ENCODE measurements at places on chromosomes 6 and 20.

DNA sequence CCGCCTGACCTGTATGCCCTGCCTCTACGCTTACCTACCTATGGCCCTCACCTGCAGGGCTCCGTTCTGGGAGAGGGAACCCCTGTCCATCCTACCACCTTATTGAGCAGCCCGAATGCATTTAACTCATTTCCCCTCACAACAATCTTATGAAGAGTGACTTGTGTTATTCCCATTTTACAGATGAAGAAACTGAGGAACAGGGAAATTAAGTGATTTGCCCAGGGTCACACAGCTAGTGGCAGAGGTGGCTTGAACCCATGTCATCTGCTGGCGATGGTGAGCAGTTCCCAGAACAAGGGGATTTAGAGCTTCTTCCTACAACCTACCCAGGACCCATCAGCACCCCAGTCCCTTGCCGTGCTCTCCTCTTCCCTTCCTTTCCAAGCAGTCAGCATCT, 42.3 kb upstream of the LRFN2 start:
- no peak for DNase-seq

GRCh38 chr6:141261016-141261671, 871.6 kb upstream of the GJE1 start:
- no peak for DNase-seq

DNA sequence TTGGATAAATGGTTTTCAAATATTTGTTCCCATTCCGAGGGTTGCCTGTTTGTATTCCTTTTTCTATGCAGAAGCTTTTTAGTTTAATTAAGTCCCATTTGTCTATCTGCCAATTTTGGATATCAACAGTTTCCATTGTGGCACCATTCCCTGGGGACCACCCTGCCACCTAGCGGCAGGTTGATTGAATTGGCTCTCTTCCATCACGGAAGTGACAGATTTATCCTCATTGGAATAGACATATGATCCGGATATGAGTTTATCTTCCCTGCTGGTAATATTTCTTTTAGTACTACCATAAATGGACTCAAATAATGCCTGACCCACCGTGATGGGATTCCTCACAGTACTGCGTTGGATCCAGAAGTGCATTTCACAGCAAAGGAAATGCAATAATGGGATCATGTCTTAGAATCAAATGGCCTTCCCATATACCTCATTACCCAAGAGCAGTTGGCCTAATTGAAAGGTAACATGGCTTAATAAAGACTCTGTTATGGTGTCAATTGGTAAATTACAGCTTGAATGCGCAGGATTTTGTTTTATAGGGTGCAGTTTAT, 327.0 kb downstream of the BMP2 start:
- no peak for DNase-seq

DNA sequence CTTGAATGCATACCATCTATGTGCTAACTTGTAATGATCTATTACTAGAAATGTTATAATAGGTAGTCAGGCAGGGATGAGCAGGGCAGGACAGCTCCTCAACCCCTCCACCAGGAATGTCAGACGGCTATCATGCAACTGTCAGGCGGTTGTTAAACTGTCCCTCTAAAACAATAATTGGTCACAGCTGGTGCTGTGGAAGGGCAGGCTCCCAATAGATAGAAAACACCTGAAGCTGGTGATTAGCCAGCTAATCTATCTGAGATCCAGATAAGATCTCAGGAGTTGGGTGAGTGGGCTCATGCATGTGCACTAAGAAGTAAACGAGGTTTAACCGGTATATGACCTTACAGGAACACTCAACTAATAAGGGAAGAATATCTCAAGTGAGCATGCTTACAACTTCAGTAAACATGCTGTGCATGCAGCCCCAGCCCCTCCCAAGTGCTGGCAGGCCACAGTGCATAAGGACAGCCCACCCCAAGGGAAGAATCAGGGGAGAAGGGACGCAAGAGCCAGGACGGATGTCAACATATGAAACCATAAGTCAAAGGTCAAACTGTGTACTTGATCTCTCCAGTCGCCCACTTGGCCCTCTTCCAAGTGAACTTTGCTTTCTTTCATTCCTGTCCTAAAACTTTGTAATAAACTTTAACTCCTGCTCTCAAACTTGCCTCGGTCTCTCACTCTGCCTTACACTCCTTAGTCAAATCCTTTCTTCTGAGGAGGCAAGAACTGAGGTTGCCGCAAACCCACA, 566.2 kb upstream of the NRSN1 start:
- no peak for DNase-seq
